ENCODE measurements at places on chromosomes 16 and 17.

GRCh38 chr17:46911311-46911710 is 11.6 kb upstream of the GOSR2 start:
- no peak for DNase-seq

DNA sequence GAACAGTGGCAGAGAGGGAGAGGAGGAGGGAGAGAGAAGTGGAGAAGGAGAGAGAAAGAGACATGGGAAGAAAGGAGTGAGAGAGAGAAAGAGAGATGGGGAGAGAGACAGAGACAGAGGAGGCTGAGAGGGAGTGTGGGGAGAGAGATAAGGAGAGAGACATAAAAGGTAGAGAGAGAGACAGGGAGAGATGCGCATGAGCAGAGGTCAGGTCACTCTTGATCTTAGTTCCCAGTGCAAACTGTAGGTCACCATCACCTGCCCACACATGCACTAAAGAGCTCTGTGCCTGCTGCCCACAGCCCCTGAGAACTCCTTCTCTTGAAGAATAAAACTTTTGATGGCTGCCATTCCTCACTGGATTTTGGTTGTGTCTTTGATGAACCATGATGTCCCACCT is 14.9 kb downstream of the KRT33A start:
- no peak for DNase-seq

DNA sequence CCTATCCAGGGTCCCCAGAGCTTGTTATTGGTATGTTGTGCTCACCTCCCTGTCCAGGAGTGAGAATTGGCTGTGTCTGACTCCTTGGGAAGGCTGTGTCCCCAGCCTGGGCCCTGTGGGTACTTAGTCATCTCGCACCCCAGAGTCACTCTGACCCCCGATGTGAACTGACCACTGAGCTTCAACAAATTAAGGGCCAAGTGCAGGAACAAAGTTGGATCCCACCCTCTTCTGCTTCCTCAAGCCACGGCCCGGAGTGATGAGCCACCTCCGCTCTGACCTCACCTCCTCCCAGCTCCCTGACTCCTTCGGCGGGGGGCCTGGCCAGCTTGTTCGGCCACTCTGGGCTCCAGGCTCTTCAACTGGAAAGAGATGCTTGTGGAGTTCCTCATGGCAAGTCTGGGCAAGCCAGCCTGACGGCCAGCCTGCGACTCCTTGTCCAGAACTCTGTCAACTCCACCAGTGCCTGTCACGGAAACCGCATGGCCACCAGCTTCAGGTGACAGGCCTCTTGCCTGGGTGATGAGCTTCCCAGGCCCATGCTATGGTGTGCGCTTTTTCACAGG is 22.3 kb upstream of the MPRIP start:
- DNase-seq: no peak

- no peak for DNase-seq
Observed at GRCh38 chr16:75109732-75110243, 6.8 kb downstream of the LDHD start.

DNA sequence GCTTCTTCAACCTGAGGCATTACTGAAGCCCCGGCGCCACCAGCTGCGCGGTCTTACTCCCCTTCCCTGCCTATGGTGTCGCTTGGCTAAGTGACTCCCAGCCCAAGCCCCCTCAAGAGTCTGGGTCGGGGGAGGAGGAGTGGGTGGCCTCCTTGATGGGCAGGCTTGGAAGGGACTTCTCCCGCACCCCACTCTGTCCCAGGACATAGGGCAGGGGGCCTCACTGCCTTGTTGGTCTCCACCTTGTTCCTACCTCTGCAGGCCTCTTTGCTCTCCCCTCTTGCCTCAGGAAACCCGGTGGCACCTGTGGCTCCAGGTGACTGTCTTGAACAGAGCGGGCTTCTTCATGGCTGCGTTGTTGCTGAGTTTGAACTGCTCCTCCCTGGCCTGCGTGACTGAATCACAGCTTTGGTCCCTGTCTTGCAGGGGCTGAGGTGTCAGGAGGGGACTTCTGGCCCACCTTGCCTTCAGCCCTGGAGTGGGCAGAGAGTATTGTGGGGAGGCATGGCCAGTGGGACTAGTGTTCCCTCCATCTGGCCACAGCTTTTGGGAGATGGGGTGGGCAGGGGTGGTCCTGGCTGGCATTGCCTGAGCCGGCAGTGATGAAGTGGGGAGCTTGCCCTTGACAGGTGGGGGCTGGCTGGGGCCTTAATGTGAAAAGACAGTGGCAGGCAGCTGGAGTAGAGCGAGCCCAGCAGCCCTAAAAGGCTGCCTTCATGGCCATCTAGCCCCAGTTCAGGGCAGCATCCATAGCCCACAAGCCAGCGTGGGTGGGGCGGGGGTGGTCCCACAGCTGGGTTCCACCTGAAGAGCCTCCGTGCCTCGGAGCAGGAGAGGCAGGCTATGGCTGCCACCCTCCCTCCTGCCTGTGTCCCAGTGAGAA is 7.3 kb downstream of the CBX2 start:
- no peak for DNase-seq

GRCh38 chr16:70526403-70526802 is 2.8 kb downstream of the SF3B3 start:
- DNase-seq: no peak

DNA sequence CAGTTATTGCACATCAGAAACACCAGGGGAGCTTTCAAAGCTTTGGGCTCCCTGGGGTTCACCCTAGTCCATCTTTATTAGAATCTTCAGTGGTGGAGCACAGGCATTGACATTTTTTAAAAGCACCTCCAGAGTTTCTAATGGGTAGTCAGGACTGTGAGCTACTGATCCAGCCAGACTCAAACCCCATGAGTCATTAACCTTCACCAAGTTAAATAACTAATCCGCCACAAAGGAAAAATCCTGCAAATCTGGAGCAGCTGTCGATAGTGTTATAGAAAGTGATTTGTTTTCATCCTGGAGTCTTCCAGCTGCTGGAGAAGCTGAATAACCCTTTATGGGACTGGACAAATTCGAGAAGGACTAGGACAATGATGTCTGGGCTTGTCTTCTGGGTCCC is 93.2 kb upstream of the PIRT start:
- DNase-seq: no peak

DNA sequence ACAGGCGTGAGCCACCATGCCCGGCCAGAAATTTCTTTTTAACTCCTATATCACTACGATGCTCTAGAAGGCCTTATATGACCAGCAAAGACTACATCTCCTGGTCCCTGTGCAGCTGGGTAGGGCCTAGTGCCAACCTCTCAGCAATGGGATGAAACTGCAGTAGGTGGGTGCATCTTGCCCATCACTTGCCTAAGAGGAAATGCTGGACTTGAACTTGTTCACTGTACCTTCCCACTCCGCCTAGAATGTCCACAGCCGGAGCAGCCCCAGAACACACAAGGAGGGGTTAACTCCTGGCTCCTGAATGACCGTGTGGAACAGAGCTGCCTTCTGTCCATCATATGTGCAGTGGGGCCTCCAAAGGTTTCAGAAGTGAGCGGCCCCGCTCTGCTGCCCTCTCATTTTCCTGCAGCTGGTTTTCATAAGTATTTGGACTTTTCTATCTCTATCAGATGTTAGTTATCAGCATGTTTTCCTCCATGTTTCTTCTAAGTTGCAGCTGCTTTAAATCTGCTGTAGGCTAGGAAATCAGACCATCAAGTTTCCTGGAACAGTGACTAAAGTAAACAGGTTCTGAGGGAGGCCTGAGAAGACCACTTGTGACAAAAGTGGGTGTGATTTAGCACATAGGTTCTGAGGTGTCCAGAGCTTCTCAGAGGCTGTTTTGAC is 52.5 kb downstream of the WSB1 start:
- no peak for DNase-seq

GRCh38 chr17:59108400-59109102 is 1.9 kb upstream of the TRIM37 start:
- DNase-seq: no peak

GRCh38 chr16:31502981-31503380 is 5.2 kb downstream of the RUSF1 start:
- no peak for DNase-seq

GRCh38 chr16:51569203-51569931 is 418.3 kb upstream of the SALL1 start:
- DNase-seq: no peak

- no peak for DNase-seq
Observed at GRCh38 chr16:82895843-82896242, 269.1 kb downstream of the CDH13 start.

DNA sequence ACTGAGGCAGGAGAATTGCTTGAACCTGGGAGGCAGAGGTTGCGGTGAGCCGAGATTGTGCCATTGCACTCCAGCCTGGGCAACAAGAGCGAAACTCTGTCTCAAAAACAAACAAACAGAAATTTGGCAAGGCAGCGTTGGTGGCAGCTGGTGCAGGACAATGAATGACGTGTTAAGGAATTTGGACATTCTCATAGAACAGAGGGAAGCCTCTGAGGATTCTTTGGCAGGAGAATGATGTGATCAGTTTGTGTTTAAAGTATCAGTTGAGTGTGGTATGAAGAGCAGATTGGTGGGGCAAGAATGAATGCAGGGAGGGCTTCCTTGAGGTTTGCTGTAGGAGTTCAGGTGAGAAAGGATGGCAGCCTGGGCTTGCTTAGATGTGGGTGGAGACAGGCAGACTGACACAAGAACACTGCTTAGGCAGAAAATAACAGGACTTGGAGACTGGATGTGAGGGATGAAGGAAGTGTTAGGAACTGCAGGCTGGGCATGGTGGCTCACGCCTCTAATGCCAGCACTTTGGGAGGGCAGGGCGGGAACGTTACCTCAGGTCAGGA is 4.8 kb downstream of the CYB5D2 start:
- DNase-seq: no peak

DNA sequence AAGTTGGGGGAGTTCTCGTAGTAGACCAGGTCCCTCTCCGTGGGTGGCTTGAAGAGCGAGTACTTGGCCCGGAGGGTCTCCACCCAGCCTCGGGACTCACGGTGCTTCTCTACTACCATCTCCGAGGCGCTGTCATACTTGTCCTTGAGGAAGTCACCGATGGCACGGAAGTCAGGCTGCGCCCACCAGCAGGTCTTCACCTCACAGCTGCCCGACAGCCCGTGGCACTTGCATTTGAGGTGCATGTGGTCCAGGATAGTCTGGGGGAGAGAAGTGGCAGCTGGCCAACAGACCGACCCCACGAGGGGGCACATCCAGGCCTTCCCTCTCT is 50.0 kb downstream of the WNT3 start:
- DNase-seq: no peak

DNA sequence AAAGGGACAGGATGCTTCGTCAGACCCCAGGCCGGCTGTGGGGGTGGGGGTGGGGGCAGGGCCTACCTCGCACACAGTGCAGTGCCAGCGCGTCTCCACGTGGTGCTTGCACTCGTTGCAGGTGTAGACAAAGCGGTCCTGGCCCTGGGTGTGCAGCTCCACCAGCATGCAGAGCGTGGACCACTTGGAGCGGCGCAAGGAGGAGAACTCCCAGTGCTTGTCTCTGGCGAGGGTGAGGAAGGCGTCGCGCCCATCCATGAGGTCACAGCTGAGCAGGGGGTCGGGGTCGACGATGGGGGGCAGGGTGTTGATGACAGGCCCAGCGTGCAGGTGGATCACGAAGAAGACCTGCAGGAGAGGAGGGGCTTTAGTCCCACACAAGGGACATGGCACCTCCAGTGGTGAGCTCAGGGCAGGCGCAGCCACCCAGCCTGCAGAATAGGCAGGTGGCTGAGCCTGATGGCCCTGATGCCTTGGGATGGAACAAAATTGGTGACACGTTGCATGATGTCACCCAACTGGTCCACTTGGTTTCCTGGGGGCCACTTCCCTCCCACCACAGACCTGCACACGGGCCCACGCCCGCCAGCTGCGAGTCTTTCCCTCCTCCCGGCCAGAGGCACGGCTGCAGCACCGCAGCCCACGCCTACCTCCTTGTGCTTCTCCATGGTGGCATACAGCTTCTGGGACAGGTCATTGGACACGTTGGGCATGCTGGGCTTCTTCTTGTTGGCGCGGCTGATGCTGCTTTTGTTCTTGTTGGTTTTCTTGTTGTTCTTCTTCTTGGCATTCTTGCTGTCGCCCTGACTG is 14.0 kb upstream of the TRAP1 start:
- DNase-seq: no peak

DNA sequence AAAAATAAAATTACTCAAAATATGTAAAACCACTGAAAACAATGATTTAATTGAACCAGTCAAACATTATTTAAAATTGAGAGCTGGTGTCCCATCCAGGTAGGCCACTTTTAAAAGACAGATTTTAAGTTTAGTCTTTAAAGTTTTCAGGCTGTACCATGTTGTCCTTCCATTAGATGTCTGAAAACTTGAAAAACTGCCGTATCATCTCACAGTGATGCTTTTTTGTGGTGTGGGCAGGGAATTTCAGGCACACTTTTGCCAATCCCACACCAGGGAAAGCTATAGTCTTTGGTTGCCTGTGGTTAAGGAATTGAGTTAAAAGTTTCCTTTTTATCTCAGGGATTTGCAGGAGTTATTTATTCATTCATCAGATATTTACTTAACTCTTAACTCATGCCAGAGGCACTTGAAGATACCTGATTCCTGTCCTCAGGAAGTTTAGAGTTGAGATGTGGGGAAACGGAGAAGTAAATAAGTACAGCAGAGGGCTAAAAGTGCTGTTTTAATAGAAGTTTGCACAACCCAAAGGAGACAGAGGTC is 3.2 kb downstream of the SNTB2 start:
- no peak for DNase-seq

GRCh38 chr16:79764415-79765110 is 164.0 kb upstream of the MAF start:
- no peak for DNase-seq

- DNase-seq: no peak
Observed at GRCh38 chr16:34054137-34054536, 594.7 kb downstream of the TP53TG3F start.

DNA sequence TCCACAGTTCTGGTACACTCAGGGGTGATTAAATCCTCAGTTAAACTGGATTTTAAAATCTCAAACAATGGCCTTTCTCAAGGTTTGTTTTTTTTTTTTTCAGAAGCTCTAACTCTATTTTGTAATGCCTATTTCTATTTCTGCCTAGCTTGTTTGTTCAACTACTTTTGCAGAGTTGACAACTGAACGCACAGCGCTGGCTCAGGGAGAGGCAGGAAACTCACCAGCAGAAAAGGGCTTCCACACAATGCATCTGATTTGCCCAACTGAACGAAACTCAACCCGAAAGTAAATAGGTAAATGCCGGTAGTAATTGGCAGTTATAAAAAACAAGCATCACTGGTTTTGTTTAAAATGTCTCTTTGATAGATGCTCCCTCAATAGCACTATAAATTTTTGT is 52.7 kb upstream of the CNEP1R1 start:
- no peak for DNase-seq

DNA sequence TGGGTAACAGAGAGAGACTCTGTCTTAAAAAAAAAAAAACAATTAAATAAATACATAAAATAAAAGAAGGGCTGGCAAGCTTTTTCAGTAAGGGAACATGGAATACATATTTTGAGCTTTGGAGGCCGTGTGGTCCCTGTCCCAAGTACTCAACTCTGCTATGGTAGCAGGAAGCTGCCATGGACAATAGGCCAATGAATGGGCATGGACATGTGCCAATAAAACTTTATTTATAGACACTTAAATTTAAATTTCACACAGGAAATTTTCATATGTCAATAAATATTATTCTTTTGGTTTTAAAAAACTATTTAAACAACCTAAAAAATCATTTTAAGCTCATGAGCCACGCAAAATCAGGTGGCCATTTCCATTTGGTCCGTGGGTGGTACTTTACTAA is 3.8 kb downstream of the OTOA start:
- DNase-seq: no peak
